ENCODE measurements at places on chromosomes 7 and 10. TPM values are rescaled to one million over a fixed set of nuclear protein-coding genes. Genes with fewer than 3 reads are reported as not detected.
A peak's percentile ranks its signal among the peaks of the same experiment; 100 is the strongest.

GRCh38 chr10:68795886-68796532 is 31.3 kb upstream of the STOX1 start:
- H3K4me3 ChIP-seq: no peak overlapping the region
- H3K27me3 ChIP-seq: no peaks in the 10 kb centered on the region
- H3K4me1 ChIP-seq: no peaks in the 10 kb centered on the region

DNA sequence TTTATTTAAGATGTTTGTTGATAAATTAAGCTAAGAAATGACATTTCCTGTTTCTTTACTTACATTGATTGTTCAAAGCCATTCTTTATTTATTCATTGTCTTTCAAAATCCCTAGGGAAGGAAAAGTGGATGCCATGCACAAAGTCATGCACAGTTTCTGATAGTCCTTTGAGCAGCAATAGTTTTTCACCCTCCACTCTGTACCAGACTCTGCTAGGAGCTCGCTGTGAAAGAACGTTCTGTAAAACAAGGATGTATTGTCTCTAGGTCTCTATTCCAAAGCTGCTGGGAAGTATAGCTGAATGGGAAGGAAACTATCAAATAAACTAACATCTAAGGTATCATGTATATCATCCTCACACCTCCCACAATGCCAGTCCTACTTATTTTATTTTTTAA is 7.8 kb upstream of the NOC3L start:
- no peaks in the 10 kb centered on the region for H3K36me3 ChIP-seq
- no peaks in the 10 kb centered on the region for H3K4me1 ChIP-seq
- DNase-seq: no peak
- no peak overlapping the region for H3K27ac ChIP-seq
- no peaks in the 10 kb centered on the region for H3K27me3 ChIP-seq
- H3K4me3 ChIP-seq: no peak overlapping the region

Gene CCDC172
- not detected for total RNA-seq

Gene MYPN
- not detected for total RNA-seq

Gene ATRNL1
- 7.8 TPM for total RNA-seq

GRCh38 chr7:112108981-112109380 is 97.2 kb downstream of the DOCK4 start:
- no peak overlapping the region for H3K4me3 ChIP-seq
- H3K27ac ChIP-seq: no peak overlapping the region
- no peaks in the 10 kb centered on the region for H3K27me3 ChIP-seq
- no peaks in the 10 kb centered on the region for H3K4me1 ChIP-seq
- H3K36me3 ChIP-seq: no peaks in the 10 kb centered on the region

GRCh38 chr7:107179326-107180164 is 10.7 kb downstream of the HBP1 start:
- no peak overlapping the region for H3K27ac ChIP-seq
- peaks cover 48% of the 10 kb centered on the region for H3K36me3 ChIP-seq
- no peak for DNase-seq
- peaks cover 64% of the 10 kb centered on the region for H3K4me1 ChIP-seq
- H3K4me3 ChIP-seq: no peak overlapping the region

DNA sequence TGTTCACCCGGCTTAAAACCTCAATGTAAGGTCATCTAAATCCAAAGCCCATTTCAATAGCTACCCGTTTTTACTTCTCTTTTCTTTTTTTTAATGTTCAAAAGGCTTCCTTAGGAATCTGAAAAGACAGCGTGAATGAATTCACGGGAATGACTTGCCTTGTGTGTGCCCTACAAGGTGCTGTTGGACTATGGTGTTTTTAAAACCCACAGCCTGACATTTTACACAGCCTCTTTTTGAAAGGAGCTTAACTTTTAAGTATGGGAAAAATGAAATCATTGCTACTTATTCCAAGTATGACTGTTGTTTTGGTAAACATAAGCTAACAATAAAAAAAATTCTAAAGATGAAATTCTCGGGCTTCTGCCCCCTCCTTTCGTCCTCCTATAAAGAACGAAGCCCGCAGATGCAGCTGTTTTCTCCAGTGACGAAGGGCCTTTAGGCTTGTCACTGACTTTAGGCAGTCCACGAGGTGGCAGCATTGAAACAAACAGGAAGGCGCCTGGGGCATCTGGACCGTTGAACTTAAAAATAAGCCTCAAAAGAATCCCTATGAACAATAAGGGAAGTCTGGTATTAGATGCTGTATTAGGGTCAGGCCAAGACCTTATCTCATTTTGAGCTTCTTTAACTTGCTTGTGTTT is 141.3 kb downstream of the NRP1 start:
- H3K4me1 ChIP-seq: no peaks in the 10 kb centered on the region
- no peak overlapping the region for H3K27ac ChIP-seq
- H3K27me3 ChIP-seq: no peaks in the 10 kb centered on the region
- peak; percentile 91 for DNase-seq

GRCh38 chr7:96910486-96910885 is 94.9 kb upstream of the DLX6 start:
- no peak overlapping the region for H3K4me3 ChIP-seq
- DNase-seq: no peak
- H3K27ac ChIP-seq: no peak overlapping the region
- no peaks in the 10 kb centered on the region for H3K36me3 ChIP-seq

Gene PSD
- 439 TPM for total RNA-seq

DNA sequence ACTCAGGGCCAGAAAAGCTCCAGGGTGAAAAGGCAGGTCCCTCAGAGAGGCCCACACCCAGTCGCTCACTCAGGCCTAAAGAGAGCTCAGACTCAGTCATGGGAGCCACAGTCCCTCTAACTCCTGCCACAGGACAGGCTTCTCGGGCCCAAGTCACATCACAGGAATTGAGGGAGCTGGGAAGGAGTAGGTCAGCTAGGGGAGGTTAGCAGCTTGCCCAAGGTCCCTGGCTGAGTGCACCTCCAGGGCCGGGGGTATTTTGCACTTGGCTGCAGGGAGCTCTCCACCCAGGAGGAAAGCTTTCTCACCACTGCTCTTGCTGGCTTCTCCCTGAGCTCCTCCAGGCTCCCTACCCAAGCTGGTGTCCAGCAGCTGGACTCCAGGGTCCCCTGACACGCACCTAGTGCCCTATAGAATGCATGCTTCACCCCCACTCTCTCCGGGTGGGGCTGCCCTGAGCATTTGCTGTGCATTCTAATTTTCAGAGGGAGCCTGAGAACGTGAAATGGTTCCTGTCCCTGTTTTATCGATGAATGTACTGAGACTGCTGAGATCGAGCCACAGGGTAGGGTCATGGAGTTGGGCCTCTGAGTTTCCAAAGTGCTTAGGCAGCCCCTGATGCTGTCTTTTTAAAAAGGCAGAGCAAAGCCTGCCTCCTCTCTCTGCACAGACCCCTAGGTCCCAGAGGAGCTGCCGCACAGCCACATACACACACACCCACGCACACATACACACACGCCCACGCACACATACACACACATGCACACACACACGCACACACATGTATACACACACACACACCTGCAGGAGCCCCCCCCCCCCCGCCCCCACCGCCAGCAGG is 37.9 kb upstream of the RET start:
- H3K4me3 ChIP-seq: no peak overlapping the region
- no peaks in the 10 kb centered on the region for H3K27me3 ChIP-seq
- H3K4me1 ChIP-seq: peaks cover 6% of the 10 kb centered on the region

DNA sequence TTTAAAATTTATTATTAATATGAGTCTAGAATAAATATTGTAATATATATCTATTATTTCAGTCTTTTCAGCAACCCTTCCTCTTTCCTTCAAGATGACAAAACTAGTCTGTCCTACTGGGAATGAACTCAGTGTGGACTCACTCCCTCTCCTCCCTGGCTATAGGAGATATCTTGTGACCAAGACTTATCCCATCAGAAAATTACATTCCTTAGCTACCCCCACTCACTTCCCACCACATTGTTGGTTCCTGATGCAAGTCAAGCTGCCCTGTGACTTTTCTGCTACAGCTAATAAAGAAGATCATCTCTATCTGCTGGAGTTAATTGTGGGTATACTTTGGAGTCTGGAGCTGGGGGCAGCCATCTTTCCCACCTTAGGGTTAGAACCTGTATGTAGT is 28.0 kb upstream of the MCU start:
- H3K4me3 ChIP-seq: no peak overlapping the region
- H3K27me3 ChIP-seq: no peaks in the 10 kb centered on the region
- DNase-seq: no peak
- no peak overlapping the region for H3K27ac ChIP-seq

- H3K4me3 ChIP-seq: no peak overlapping the region
- no peak for DNase-seq
- H3K36me3 ChIP-seq: no peaks in the 10 kb centered on the region
Observed at GRCh38 chr7:81499262-81500116, 270.4 kb downstream of the HGF start.

- H3K4me3 ChIP-seq: no peak overlapping the region
- no peaks in the 10 kb centered on the region for H3K27me3 ChIP-seq
- DNase-seq: no peak
- no peak overlapping the region for H3K27ac ChIP-seq
- H3K36me3 ChIP-seq: no peaks in the 10 kb centered on the region
Observed at GRCh38 chr7:389911-390601, 100.1 kb downstream of the FOXL3 start.

Gene SLC26A4
- total RNA-seq: 0.54 TPM

- no peaks in the 10 kb centered on the region for H3K27me3 ChIP-seq
- no peaks in the 10 kb centered on the region for H3K4me1 ChIP-seq
- DNase-seq: no peak
Observed at GRCh38 chr10:6034371-6034770, 27.8 kb downstream of the IL2RA start.

DNA sequence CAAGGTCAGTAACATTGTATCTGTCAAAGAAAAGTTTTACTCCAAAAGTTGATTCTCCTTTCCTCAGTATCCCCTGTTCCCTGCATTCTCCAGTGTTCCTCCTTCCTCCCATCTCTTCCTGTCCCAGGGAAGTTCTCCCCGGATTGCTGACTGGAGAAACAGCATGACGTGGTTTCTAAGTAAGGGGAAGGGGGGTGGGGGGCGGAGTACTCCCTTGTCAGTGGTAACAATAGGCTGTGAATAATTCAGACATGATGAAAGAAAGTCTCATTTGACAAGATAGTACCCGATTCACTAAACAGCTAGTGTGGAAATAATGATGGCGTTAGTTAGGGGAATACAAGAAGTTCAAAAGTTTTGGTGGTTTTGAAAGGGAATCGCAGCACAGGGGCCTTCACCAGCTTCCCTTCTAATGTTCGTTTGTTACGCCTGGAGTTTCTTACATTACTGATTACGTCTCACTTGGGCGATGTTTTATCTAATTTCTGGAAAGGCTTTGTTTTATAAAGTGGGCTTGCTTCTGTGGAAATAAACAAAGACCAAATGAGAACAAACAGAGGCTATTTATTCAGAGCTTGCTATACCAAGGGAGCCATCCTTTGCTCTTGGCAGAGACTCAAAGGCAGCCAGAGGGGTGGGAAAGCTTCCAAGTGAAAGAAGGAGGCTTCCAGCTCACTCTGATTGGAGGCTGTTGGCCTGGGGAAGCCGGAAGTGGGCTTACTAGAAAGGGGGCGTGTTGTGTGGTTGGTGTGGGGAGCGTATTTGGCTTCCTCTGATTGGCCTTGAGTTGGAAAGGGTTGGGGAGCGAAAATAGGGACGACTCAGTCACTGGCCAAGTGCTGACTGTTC is 453.7 kb downstream of the SDK1 start:
- H3K36me3 ChIP-seq: no peaks in the 10 kb centered on the region
- H3K4me1 ChIP-seq: peaks cover 8% of the 10 kb centered on the region
- no peaks in the 10 kb centered on the region for H3K27me3 ChIP-seq
- H3K4me3 ChIP-seq: peak overlapping the region; percentile 15
- H3K27ac ChIP-seq: peak overlapping the region; percentile 68

Gene SLC4A2
- 98.9 TPM for total RNA-seq

All from sigmoid colon (tissue), 7 donors.